ENCODE measurements at places on chromosomes 13 and 19. TPM values are rescaled to one million over a fixed set of nuclear protein-coding genes. Genes with fewer than 3 reads are reported as not detected.

Gene FGF22
- not detected for total RNA-seq

Gene CLC
- total RNA-seq = not detected

Gene FGF21
- total RNA-seq = 0.34 TPM

Gene APOE
- 27.3 TPM for total RNA-seq

Gene SLC10A2
- total RNA-seq = not detected

Gene KLK3
- total RNA-seq = not detected

Gene GATAD2A
- total RNA-seq = 45.1 TPM

Gene GRK1
- not detected for total RNA-seq

Gene ACER1
- total RNA-seq = not detected

Gene TMEM190
- not detected for total RNA-seq

Gene APOC4
- total RNA-seq = not detected

Gene DPF1
- under 0.01 TPM for total RNA-seq

Gene CSNK1A1L
- not detected for total RNA-seq

Gene SYNGR4
- not detected for total RNA-seq

Gene GFY
- not detected for total RNA-seq

Gene THAP8
- total RNA-seq = 2.8 TPM

Gene CYP2A6
- not detected for total RNA-seq

Gene UPK1A
- not detected for total RNA-seq

Gene MUC16
- total RNA-seq = under 0.01 TPM

Gene ZNF586
- total RNA-seq = 15.0 TPM

Gene MYDGF
- 383 TPM for total RNA-seq

Gene EBI3
- total RNA-seq = not detected

Gene ZNF583
- total RNA-seq = 6.8 TPM

Gene ETFB
- total RNA-seq = 26.7 TPM

Gene SLC46A3
- 3.4 TPM for total RNA-seq

Gene POU2F2
- total RNA-seq = 0.34 TPM

Gene ZNF567
- total RNA-seq = 8.9 TPM

Data from nasal cavity respiratory epithelium epithelial cell of viscerocranial mucosa (primary cell).